SK-N-DZ (cell line): ENCODE measurements at places on chromosomes 1 and 21.

DNA sequence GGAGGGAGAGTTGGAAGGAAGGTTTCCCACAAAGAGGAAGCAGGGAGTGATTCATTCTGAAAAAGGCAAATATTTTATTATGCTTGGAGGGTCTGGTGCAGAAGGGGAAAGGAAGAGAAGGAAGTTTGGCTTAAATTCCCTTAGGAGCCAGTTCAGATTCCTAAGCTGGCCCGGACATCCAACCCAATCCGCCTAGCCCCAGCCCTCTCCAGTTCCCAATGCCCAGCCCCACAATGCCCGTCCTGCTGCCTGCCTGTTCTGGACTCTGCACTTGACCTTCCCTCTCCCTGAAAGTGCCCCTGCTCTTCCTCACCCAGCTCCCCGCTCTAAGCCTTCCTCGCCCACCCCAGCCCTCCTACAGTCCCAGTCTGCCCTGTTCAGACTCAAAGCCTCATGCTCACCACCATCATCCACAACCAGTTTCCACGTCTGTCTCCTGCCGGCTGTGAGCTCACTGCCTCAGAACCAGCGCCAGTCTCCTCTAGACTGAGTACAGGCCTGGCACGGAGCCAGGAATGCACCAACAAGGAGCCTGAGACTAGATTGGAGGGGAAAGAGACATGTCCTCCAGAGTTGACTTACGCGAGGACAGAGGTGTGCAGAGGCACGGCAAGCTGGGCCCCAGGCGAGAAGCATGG, 18.9 kb downstream of the CAPN2 start:
- DNase-seq, result no peak

DNA sequence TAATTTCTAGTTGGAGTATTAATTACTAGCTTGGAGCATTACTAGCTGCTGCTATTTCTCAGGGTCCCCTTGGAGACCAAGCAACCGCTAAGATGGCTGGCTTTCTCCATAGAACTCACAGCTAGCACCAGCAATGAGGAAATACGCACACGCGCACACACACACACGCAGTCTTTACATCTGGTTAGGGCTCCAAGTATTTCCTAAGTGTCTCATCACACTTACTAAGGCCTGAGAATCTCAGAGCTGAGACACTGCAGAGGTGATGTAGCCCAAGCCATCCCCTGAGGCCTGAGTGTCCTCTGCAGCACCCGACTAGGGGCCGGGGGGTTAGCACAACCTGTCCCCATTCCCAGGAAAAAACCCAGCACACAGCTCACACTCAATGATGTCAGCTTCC, 42.5 kb downstream of the ITPKB start:
- no peak for DNase-seq

DNA sequence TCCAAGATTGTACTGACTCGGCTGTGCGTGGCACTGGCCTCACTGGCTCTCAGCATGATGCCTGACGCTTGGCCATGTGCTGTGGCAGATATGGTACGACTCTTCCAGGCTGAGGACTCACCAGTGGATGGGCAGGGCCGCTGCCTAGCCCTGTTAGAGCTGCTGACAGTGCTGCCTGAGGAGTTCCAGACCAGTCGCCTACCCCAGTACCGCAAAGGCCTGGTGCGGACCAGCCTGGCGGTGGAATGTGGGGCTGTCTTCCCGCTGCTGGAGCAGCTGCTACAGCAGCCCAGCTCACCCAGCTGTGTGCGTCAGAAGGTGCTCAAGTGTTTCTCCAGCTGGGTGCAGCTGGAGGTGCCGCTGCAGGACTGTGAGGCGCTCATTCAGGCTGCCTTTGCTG, 2.9 kb downstream of the IPO13 start:
- DNase-seq, result no peak

GRCh38 chr1:31105646-31106045, 40.1 kb upstream of the PUM1 start:
- no peak for DNase-seq

DNA sequence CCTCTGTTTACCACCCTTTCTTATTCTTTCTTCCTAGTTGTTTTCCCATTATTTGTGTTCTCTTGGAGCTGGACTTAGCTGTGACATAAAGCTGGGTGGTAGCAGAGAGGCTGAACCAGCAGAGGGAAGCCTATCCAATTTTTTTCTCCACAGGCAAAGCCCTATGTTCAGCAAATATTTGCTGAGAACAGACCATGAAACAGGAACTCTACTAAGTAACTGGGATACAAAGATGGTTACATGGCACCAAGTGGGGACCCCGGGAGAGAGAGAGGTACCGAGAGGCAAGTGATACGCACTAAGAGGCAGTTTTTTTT, 6.6 kb downstream of the CFAP141 start:
- DNase-seq, result no peak

- no peak for DNase-seq
Measured at GRCh38 chr1:230735447-230735846, 11.7 kb upstream of the CAPN9 start.

DNA sequence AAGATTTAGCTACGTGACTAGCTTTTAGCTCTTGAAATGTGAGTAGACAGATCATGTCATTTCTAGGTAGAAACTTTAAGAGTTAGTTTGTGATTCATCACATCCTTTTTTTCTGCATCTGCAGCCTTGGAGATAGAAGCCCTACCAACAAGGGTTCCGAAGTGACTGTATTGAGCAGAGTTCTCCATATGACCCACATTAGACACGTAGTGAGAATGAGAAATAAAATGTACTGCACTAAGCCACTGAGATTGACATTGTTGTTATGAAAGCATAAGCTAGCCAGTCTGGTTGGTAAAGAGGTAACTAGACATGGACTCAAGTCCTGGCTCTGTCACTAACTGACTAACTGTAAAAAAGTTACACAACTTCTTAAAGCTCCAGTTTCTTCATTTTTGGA, 296.1 kb downstream of the PDE4B start:
- DNase-seq, result no peak

DNA sequence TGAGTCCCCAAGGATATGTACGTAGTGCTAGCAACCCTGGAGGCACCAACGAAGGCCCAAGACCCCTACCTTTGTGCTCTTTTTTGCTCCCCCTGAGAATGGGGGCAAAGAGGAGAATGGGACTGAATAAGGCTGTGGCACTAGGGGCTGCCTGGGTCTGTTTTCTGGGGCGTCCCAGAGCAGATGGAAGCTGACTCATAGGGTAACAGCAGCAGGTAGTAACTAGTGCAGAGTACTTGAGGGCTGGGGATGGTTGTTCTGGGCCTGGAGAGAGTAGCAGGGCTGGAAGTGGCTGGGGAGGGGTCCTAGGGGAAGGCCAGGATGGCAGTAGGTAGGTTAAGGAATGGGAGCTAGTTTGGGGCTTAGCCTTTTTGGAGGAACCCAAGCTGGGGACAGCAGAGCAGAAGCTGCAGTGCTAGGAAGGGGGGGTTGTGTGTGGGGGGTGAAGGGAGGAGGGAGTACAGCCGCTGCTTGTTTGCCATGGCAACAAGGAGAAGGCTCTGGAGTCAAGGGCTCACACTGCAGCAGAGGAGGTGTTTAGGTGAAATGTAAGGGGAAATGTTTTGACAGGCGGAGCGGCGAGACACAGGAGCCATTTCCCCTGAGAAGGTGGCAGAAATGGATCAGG, 1.8 kb downstream of the NCDN start:
- no peak for DNase-seq

DNA sequence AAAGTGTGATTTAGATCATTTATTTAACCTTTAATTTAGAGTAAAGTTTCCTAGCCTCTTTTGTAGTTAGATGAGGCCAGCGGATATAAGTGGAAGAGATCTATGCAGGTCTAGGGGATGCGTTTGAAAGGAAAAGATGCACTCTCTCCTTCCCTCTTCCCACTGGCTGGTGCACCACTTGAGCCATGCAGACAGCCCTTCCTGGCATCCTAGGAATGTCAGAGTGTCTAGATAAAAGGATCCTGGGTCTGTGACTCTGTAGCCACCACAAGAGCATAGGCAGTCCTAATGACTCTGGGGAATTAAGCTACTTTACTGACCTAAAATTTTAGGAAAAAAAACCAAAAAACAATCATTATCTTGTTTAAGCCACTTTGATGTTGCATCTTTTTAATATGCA, 16.0 kb upstream of the STUM start:
- DNase-seq, result no peak

- no peak for DNase-seq
Measured at GRCh38 chr1:85572574-85572973, 8.0 kb upstream of the CCN1 start.

- DNase-seq, result no peak
Measured at GRCh38 chr1:233516732-233517131, 97.2 kb upstream of the KCNK1 start.

GRCh38 chr1:52072291-52072690, 16.2 kb downstream of the BTF3L4 start:
- no peak for DNase-seq

- no peak for DNase-seq
Measured at GRCh38 chr1:6397844-6398441, 4.4 kb upstream of the ACOT7 start.

DNA sequence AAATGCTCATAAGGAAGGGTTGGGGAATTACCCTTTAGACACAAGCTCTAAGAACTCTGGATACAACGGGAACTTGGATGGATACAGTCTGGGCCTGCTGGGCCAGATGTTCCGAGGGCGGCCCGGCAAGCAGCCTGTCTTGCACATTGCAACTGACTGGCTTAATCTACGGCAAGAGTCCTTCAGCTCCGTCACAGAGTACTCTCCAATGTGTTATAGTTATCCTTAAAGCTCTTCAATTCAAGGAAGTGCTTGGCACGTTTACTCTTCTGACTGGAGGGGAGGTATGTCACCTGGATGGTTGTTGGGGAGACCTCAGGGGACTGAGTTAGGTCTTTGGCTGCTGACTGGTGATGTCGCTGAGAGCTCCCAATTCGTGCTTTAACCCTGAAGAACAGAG, 1.1 kb upstream of the CFAP141 start:
- no peak for DNase-seq

- DNase-seq, result no peak
Measured at GRCh38 chr1:55575571-55576279, 360.6 kb upstream of the USP24 start.

DNA sequence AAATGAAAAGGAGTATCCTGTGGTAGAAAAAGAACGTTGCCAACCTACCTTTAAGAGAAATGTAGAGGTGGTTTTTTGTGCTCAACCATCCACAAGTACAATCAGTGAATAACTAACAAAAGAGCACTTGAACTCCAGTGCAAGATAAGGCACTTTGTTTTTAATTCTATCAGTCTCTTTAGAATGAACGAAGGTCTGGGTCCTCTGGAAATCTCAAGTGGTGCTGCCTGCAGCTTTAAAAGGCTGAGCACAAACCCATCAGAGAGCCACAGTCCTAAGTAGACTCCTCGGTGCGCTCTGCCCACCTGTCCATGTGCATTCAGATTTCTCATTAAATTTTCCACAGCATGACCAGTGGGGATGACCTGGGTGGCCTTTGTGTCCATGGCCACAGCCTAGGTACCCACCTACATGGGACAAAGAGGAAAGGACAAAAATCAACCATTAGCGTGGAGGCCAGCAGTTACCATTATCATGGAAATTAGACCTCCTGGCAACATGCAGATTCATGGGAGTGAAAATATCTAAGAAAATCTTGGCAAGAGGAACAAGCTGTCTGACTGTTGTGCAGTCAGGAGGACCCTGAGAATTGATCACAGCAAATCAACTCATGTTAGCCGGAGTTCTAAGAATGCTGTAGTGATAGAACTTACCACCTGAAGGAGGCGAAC, 9.4 kb downstream of the TRIM45 start:
- DNase-seq, result no peak

GRCh38 chr1:53512807-53513755, 53.9 kb downstream of the DMRTB1 start:
- DNase-seq, result no peak

GRCh38 chr1:203625628-203626019, 1.0 kb upstream of the ATP2B4 start:
- DNase-seq, result no peak

DNA sequence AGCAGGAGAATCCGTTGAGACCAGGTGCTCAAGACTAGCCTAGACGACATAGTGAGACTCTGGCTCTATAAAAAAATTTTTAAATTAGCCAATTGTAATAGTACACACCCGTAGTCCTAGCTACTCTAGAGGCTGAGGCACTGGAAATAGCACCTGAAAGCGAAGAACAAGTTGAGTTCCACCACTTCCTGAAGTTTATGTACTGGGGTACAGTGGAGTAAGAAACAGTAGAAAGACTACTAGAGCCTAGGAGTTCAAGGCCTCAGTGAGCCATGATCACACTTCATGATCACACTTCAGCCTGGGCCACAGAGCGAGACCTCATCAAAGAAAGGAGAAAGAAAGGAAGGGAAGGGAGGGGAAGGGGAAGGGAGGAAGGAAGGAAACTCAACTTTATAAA, 19.8 kb downstream of the RSBN1 start:
- no peak for DNase-seq

DNA sequence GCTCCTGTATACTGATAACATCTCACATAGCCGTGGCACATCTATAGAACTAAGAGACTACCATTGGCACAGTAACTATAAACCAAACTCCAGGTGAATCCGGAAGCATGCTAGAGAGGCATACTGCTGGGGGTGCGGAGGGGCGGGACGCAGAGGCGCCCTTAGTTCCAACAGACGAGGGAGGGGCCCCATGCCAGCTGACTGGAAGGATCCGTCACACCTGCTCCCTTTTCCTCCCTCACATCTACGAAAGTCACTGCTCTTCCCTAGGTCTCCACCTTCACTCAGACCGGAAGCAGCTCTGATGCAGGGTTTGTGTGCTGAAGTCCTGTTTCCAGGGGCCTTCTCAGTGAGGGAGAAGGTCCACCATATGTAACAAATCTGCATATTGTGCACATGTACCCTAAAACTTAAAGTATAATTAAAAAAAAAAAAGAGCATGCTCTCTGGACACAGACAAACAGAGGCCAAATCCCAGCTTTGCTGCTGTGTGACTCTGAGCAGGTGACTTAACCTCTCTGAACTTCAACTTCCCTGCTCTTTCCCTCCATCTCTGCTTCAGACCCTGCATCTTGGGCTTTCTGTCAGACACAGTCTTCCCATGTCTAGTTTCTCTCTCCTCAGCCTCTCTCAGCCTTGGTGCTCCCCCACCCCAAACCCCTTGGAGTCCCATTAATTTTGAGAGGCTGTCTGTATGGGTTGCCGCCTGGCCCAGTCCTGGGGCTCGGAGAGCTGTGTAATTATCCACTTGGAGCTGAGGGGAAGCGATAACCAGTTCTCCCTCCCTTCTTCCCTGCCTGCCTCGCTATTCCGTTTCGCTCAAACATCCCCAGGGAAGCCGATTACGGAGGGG, 7.8 kb upstream of the GJB5 start:
- no peak for DNase-seq

DNA sequence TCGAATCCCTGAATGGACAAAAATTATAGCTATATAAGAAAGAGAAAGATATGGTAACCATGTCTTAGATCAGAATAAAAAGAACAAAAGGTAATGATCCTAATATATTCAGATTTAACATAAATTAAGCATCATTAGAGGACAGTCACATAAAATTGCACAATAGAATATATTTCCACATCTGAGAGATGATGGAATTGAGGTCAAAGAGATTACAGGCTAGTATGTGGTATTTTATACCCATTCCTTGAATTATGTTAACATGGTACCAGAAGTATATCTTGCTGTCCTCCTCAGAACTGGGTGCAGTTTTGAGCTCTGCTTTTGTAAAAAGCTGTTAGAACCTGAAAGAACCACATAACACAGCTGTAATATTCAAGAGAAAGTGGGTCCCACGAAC, 245.6 kb upstream of the HOOK1 start:
- DNase-seq, result no peak
